ENCODE measurements at places on chromosomes 4 and X.
A peak's percentile ranks its signal among the peaks of the same experiment; 100 is the strongest.

DNA sequence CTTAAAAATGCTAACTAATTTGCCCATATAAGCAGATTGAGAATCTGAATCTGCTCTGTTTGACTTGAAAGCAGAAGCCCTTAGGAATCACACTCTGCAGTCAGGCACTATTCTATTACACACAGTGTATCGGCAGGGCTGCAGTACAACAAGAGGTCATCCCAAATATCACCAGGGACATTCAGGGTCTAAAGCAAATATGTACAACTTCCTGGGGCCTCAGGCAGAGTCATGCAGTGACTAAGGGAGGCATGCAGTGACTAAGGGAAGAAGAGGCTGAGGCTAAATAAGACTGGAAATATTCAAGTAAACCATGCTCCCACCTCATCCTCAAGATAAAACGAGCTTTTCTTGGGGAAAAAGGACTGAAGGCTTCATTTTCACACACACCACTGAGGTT lies 20.9 kb downstream of the MAPK10 start:
- DNase-seq: no peak

DNA sequence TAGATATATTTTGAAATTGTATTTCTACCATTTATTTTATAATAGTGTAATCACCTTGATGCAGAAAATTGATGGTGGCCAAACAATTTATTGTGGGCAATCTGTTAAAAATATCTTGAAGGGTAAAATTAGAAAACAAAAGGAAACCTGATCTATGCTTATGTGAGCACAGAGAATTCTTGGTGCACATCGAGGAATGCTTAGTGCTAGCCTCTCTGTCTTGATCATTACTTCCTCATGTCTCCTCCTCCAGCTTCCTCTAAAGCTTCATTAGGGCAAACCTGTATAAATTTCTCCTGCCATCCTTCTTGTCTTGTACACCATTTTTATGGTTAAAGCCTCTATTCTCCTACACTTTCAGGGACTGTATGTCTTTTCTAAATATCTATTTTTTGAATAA lies 725.8 kb downstream of the RAPGEF2 start:
- no peak for DNase-seq

GRCh38 chr4:72320223-72320948 lies 248.6 kb downstream of the ADAMTS3 start:
- no peak for DNase-seq

GRCh38 chr4:183636503-183636902 lies 22.5 kb downstream of the RWDD4 start:
- DNase-seq: no peak

DNA sequence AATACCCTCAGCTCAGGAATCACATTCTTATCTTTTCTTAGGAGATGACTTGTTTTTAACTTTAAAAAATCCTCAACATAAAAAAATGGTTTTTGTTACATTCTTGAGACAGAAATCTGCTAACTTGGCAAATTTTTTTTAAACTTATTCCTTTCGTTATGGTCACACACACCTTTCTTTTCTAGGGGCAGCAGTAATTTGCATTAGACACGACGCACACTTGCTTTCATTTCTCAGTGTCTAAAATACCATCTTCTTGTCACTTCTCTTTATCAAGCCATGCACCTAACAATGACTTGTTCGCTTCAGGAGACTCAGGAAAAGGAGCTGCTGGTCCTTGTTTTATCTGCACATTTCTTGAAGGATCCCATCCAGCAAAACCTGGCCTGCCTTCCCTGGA lies 112.6 kb upstream of the TBL1X start:
- DNase-seq: no peak

GRCh38 chrX:108347800-108348199 lies 90.4 kb downstream of the COL4A6 start:
- DNase-seq: no peak

DNA sequence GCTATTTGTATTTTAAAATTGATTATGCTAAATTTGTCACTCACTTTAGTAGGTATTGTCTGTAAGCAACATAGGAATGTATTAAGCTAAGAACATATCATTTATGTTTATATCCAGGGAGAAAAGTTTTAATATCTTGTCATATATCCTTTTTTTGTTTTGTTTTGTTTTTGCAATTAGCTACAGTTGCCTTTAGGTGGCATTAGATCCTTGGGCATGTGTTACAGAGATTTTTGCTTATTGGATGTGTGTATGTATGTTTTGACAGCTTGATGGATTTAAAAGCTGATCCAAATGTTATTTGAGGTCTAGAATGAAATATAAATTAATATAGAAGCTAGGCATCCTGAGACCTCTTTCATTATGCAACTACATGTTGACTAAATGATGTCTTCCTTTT lies 36.1 kb upstream of the OTUD4 start:
- DNase-seq: no peak

DNA sequence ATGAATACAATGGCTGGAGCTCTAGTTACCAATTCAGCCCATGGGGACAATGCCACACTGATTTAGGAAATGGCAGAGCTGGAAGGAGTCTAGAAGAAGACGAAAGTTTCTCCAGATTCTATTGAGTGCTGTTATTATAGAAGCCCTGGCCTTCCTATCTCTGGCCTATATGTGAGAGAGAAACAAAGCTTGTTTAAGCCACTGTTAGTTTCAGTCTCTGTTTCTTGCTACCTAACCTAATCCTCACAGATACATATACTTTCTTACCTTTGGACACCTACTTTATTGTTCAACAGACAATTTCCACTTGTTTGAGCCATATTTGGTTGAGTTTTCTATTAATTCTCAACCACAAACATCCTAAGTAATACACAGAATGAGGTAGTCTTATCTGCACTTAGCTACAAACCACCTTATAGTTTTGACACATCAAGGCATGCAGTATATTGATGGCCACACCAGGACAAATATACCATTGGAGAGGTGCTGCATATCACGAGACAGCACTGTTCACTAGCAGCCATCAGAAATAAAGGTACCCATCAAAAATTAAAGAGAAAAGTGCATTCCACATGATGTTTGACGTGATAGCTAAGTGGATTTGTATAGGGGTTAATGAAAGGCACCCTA lies 190.2 kb downstream of the SMIM20 start:
- DNase-seq: no peak

DNA sequence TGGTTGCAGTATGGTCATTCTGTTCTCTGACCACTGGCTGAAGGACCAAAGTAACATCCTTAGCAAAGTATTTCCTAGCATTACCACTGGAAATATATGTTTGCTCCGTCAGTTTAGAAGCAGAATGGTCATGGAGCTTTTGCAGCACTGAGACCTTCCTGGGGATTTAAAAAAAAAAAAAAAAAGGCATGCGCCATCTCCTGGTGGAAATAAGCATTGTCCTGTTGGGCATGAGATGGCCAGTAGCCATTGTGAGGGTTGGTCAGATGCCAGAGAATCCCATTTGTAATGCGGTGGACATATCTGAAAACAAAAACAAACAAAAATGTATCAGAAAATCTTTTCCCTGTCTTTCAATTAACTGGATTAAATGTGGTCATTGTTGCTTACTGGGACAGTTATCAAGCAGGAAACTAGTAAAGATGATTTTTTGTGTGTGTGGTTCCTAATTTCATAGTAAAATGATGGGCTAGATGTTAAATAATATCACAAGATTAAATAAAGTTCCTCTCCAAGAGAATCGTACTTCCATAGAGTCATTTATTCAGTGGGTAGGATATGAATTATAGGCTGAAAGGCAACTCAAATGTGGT lies 139.6 kb downstream of the SOWAHB start:
- no peak for DNase-seq

GRCh38 chrX:39536211-39536610 lies 561.5 kb downstream of the BCOR start:
- DNase-seq: no peak

DNA sequence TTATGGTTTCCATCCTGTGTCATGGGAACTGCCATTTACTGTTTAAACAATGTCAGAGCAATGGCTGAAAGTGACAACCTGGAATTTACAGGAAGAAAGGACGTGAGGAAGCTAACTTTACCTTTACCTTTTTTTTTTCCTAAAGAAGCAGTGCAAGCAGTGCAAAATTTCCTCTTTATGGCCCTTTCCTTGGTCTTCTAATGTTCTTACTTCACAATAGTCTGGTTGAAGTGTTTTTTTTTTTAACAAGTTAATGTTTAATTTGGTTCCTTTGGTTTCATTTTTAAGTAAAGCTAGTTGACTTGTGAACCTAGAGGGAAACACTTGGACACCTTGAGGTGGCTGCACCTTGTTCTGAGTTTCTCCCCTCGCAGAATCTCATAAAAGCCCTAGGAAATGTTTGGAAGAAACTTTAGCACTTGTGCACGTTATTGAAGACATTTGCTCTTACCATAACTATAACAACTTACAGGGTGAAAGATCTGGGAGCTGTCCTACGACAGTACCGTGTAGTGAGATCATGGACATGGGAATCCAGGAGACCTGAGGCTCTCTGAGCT lies 1.8 kb downstream of the SGMS2 start:
- no peak for DNase-seq

DNA sequence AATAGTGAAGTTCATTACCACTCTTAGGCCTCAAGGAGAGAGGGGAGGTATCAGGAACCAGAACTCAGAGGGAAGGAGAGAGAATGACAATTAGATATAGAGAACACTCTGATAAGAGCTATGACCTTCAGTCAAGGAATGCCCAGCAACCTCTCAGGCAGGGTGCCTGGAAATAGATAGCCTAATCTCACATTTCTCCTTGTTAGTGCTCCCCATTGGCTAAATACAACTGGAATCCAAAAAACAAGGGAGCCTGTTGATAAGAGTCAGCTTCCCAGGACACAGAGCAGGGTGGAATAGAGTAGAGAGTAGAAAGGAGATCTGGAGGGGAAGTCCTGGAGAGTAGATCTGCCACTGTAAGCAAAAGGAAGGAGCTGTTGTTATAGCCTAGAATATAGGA lies 62.1 kb downstream of the DCX start:
- no peak for DNase-seq

DNA sequence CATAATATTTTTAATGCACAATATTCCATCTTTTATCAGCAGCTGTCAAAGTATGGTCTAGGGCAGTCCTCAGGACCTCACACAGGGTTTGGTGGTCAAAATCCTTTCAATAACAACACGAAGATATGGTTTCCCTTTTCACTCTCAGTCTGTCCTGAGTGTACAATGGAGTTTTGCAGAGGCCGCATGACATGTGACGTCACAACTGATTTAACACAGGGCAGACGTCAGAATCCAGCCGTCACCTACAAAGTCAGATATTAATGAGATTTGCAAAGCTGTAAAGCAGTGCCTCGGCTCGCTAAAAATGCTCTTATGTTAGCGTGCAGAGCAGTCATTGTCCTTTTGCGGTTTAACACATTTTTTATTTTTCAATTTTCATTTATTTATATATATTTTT lies 12.5 kb downstream of the ABLIM2 start:
- no peak for DNase-seq

DNA sequence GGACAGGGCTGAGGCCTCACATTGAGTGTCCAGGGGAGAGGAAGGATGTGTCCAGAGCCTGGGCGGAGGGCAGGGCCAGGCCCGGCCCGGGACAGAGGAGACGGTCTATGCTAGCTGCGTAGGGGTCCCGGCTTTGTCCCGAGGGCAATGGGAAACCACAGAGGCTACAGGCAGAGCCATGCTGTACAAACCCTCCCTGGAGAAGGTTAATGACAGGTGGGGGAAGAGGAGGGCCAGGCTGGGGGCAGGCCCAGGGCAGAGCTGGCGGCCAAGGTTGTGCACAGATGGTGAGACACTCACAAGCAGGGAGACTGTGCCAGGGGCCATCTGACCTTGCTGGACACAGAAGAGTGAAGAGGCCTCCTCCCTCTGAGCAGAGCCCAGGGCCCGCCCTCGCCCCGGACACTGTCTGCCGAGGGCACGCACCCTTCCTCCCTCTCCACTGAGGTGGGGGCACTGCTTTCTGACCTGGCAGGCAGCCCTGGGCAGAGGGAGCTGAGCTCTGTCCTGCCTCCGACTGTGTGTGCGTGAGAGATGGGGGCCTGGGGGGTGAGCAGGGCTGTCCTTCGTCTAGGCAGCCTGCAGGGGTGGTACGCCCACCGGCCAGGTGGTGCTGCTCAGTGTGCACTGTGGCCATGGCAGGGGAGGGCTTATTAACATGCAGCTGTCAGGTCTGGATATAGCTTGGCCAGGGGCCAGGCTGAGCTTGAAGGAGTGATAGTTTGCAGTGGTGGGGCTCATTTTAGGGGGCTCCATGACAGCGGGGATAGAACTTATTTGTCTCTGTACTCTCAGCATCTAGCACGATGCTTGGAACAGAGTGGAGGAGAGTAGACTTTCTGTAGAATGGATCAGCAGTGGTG lies 75.7 kb upstream of the LRPAP1 start:
- DNase-seq: peak; percentile 57
